Uterus (tissue), 4 donors: ENCODE measurements at places on chromosomes 13 and 19. TPM values are rescaled to one million over a fixed set of nuclear protein-coding genes. Genes with fewer than 3 reads are reported as not detected.

DNA sequence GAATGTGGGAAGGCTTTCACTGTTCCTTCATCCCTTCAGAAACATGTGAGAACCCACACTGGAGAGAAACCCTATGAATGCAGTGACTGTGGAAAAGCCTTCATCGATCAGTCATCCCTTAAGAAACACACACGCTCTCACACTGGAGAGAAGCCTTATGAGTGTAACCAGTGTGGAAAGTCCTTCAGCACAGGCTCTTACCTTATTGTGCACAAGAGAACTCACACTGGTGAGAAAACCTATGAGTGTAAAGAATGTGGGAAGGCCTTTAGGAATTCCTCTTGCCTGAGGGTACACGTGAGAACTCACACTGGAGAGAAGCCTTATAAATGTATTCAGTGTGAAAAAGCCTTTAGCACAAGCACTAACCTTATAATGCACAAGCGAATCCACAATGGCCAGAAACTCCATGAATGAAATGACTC, 18.6 kb downstream of the ZNF177 start:
- no peaks in the 10 kb centered on the region for H3K4me1 ChIP-seq
- H3K27ac ChIP-seq = no peak overlapping the region
- H3K4me3 ChIP-seq = no peak overlapping the region
- DNase-seq = no peak
- no peaks in the 10 kb centered on the region for H3K36me3 ChIP-seq

DNA sequence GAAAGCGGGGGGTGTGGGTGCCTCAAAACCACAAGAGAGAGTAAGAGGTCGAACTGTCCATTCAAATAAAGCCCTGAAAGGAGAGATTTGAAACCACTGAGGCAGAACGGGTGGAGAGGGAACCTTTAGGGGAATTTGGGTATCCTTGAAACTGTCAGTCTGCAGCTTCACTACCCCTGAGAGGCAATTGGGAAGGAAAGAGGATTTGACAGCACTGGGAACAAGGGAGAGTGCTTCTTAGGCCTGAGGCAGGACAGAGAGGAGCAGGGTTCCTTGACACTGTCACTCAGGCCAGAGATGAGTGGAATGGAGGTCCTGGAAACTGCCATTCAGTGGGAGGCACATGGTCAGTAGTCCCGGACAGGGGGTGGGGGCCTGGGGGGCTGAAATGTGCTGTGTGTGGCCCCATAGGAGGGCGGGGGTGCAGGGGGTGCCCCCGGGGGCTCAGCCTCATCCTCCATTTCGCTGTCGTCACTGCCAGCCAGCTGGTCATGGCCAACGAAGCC, 5.0 kb downstream of the GFY start:
- H3K4me3 ChIP-seq = no peak overlapping the region
- no peaks in the 10 kb centered on the region for H3K36me3 ChIP-seq
- peaks cover 26% of the 10 kb centered on the region for H3K27me3 ChIP-seq

DNA sequence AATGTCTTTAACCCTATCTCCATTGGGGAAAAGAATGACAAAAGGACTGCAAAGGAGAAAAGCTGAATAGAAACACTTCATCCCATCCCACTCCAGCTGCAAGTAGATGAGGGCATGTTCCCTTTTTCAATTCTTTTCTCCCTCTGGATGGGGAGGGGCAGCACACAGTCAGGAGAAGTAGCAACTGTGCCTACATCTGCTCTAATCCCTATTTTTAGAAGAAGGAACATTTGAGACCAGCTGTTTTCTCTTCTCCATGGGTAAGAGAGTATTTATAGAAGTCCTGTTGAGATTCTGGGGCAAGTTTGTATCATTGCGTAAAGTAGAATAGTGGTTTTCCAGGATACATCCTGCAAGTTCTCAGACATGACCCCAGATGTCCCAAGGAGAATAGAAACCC, 9.3 kb upstream of the GTF3A start:
- no peak overlapping the region for H3K4me3 ChIP-seq
- H3K27ac ChIP-seq = no peak overlapping the region
- no peak for DNase-seq
- H3K27me3 ChIP-seq = no peaks in the 10 kb centered on the region
- no peaks in the 10 kb centered on the region for H3K4me1 ChIP-seq

- H3K4me1 ChIP-seq = no peaks in the 10 kb centered on the region
- no peak for DNase-seq
- H3K36me3 ChIP-seq = no peaks in the 10 kb centered on the region
- H3K27me3 ChIP-seq = no peaks in the 10 kb centered on the region
- no peak within 1 kb of the TSS for H3K4me3 ChIP-seq
Observed at GRCh38 chr19:5839065-5840017, at the start of gene FUT6. TSS of gene FUT6 (minus strand) at chr19:5839702. CDS start at chr19:5832567, 7,135 bp downstream.

- H3K4me3 ChIP-seq = peak overlapping the region; percentile 90
- H3K27ac ChIP-seq = peak overlapping the region; percentile 98
- H3K36me3 ChIP-seq = no peaks in the 10 kb centered on the region
- peak; percentile 18 for DNase-seq
- H3K4me1 ChIP-seq = peaks cover 11% of the 10 kb centered on the region
Observed at GRCh38 chr19:52140032-52140710, 433 bp upstream of the ZNF616 start.

GRCh38 chr13:98279473-98280175, 102.6 kb upstream of the RNF113B start:
- DNase-seq = no peak
- H3K4me1 ChIP-seq = no peaks in the 10 kb centered on the region
- H3K36me3 ChIP-seq = no peaks in the 10 kb centered on the region
- H3K27ac ChIP-seq = no peak overlapping the region
- H3K27me3 ChIP-seq = no peaks in the 10 kb centered on the region

The MBD3L3 gene
- not detected for total RNA-seq

The CCDC70 gene
- total RNA-seq = not detected

The C13orf42 gene
- total RNA-seq = not detected

The ZNF878 gene
- 0.55 TPM for total RNA-seq

The FBXO17 gene
- 28.7 TPM for total RNA-seq
